ENCODE measurements at places on chromosomes 5 and 9.

- no peak for DNase-seq
Observed at GRCh38 chr9:87685871-87686519, 39.9 kb upstream of the CTSL start.

DNA sequence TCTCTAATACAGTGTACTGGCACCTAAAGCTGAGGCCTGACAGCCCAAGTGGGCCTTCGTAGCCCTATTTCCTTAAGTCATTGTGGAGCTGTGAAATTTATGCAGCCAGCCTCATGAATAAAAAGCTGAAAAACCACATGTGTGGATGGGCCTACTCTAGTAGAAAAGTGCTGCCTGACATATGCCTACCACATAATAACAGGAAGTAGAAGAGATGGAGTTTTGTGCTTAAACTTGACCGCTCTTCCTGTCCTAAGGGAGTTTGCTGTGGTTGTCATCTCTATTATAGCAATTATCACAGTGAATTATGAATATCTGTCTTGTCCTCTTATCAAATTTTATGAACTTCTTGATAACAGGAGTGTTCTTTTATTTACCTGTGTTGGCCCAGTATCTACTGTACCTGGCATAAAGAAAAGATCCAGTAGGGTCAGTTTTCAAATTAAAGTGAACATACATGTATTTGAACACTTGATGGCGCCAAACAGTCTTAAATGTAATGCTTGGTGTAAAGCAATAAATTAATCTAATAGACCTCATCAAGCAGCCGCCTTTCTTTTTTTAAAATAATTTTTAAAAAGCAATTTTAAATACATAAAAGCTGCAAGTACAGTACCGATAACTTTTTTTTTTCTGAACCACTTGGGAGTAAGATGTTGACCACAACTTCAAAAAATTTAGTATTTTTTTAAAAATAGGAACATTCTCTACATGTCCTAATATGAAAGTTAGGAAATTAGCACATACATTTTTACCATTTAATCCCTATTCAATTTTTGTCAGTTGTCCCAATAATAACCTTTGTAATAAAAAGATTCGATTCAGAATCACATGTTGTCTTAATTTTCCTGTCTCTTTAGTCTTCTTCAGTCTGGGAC lies 51.0 kb downstream of the FKTN start:
- DNase-seq: peak; percentile 1

- DNase-seq: peak; percentile 57
Observed at GRCh38 chr5:76818844-76819831, at the start of gene F2RL1. Gene F2RL1 (plus strand): TSS chr5:76819030. CDS start chr5:76819183, 153 bp downstream.

GRCh38 chr9:133505186-133505830 lies 19.5 kb downstream of the MYMK start:
- DNase-seq: no peak

DNA sequence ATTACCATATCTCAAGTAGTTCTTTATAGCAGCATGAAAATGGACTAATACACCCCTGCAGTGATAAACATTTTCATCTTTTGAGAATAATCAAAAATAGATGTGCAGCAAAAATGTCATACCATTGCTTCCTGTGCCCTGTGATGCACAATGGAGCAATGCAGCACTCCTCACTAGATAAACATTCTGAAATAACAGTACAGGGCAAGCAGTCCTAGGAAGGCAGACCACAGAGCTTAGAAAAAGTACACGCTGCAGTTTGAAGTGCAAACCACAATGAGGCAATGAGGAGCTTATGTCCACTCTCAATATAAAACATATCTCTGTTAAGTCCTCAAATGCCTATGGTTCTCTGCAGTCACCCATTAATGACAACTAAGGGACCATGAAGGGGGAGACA lies 367.6 kb downstream of the PDE4D start:
- no peak for DNase-seq

DNA sequence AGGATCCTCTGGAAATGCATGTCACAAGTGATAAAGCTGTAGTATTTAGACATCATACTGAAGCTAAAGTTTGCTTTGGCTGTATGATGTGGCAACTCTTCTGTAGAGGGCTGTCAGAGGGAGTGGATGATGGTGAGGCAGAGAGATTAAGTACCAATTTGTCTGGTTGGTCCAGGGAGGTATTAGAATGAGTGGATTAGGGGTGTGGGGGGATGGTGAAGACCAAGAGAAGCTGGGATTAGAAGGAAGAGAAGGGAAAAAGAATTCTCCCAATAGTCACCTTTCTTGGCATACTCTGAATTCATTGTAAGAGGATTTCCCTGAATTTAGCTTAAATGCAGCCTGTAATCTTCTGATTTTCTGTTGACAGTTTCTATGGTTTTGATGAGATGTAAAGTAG lies 3.6 kb downstream of the PCDHAC2 start:
- no peak for DNase-seq

GRCh38 chr5:149237662-149238061 lies 34.0 kb upstream of the AFAP1L1 start:
- DNase-seq: no peak

- no peak for DNase-seq
Observed at GRCh38 chr5:169724303-169725087, 87.4 kb downstream of the DOCK2 start.

GRCh38 chr5:110054240-110054639 lies 364.5 kb downstream of the MAN2A1 start:
- peak; percentile 44 for DNase-seq

DNA sequence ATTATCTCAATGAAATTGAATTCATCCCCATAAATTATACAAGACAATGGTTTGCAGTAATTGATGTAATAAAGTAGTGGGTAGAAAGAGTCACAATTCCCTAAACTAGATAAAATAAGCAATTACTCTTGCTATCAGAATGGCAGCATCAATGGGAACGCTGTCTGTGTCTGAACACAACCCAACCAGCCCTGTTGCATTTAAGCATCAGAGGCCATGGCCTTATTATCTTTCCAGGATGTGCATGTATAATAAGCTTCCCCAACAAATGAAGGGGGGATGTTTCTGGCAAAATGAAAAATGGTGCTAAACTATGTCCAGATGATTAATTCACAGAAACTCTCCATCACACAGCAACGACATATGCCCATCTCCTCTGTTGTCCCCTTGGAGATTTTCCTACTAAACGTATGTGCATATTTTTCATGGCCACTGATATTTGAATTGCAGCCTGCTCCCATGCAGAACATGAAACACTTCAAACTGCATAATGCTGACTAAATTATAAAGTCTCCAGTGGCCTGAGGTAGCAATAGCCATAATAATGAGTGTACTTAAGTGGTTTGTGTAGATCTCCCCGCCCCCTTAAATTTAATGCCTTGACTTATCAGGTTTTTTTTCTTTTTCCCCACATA lies 306.9 kb upstream of the ADAMTS16 start:
- DNase-seq: no peak

DNA sequence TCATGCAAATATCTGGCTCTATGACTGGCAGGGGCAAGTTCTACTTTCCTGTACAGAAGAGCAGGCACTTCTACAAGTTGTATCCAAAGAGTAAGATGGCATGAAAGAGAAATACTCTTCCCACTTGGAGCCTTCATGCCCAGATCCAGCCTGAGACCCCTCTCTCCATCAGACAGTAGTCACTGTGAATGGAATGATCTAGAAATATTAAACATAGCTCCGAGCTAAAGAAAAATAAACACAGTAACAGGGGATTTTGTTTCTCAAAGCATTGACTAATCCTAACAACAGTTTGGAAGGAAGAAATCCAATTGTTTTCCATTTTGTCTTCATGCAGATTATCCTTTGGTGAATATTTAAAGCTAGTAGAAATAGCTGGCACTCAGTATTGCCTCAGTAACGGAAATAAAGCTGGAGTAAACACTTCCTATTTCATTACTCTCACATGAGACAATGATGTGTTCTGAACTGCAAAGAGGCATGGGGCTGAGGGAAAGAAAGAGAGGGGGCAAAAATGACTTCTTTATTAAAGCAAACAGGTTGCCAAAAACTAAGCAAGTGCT lies 100.0 kb downstream of the SEMA5A start:
- DNase-seq: no peak

DNA sequence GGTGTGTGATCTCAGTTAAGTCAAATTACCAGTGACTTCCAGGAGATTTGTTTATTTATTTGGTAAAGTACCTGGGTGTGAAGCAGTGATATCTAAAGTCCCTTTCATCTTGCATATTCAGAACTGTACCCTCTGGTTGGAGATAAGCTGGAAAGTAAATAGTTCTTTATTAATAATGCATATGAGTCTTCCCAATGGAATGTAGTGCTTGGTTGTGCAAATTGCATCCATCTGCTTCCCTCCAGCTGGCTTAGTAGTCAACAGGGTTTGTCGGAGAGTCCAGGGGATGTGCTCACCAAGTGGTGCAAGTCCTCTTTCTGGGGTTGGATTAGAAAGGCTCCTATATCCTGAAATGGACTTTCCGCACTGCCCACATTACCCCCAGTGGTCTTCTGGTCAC lies 42.0 kb downstream of the TRPM3 start:
- DNase-seq: no peak

- DNase-seq: no peak
Observed at GRCh38 chr5:77102549-77102948, 15.5 kb upstream of the ZBED3 start.

DNA sequence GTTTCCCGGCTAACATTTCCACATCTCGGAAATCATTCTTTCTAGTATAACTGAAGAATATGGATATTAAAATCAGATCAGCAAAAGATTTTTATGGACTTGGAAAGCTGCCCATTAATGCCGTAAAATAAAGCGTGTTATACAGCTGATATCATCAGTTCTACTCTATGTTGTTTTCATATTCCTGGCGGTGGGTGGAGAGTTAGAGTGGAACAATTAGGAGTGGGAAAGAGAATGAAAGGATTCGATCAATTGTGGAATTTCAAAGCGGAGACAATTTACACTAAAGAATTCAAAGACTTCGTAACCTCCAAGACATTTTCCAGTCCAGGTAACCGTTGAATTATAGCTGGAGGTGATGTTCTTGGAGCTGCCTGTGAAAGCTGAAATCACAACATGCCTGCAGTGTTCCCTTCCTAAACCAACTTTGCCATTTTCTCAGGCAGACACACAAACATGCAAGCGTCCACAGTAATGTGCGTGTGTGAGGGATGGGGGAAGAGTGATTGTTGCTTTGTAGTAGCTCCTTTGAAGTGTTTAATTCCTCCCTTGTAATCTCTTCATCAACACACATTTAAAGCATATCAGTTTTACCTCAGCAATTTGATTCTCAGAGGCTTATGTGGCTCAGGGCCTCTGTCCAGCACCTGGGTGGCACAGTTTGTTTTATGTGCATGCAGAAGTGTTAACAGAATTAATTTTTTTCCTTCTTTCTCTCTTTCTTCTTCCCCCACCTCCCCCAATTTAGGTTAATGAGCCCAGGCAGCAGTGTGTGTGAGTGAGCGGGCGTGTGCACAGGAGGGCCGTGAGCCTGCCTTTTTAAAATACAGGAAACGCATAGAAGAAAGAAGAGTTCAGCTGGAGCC lies 544.1 kb downstream of the RAB3C start:
- DNase-seq: no peak

DNA sequence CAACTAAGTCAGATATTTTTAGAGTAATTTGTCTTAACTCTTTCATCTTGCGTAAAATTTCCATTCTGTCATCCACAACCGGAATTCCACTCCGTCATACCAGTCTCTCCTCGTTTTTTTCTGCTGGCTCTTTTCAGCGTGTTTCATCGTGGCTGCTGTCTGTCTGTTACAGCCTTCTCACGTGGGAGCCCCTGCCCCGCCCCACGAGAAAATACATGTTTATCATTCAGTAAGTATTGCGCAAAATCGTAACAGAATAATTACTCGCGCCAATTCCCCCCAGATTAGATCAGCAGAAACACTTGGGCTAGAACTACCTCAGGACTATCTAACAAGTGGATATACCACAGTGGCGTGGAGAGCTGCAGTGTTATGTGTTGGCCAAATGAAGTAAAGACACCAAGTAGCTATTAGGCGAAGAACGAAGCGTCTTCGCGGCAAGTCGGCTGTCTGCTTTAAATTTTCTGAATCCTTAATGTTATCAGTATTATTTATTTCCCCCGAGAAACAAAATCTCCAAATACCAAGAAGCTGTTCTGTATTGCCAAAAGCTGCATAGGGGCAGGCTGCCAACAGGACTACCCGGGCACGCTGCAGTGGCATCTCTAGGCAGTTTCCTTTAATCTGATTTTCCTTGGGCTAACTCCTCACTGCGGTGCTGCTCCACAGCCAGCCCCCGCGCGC lies 566 bp upstream of the FOCAD start:
- peak; percentile 21 for DNase-seq

DNA sequence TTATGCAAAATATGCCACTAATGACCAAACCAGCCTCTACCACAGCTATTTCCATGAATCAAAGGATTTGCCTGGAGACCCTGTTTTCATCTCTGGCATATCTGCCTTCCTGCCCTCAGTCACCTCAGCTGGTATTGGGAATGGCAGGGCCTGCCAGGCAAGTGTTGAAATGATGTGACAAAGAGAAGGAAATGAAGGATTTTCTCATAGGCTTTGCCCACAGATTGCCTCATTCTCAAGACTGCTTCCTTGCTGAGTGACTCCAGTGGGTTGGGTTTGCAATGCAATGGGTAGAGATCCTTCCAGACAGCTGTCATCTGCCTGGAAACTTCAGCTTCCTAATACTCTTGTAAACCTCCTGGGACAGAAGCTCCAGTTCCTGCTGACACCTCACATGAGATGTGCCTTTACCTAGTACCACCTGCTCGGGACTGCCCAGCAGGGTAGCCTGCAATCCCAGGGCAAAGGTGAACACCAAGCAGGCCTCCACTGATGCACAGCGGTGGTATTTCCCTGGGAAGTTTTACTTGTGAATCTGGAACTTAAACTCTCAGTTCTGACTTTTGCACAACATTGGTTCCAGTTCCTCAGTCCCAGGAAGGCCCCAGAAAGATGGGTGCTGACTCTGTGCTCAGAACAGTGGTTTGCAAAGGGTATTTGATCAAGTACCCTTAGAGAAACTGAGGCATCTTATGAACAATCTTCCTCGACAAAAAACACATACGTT lies 64.8 kb upstream of the SLC1A1 start:
- DNase-seq: no peak

DNA sequence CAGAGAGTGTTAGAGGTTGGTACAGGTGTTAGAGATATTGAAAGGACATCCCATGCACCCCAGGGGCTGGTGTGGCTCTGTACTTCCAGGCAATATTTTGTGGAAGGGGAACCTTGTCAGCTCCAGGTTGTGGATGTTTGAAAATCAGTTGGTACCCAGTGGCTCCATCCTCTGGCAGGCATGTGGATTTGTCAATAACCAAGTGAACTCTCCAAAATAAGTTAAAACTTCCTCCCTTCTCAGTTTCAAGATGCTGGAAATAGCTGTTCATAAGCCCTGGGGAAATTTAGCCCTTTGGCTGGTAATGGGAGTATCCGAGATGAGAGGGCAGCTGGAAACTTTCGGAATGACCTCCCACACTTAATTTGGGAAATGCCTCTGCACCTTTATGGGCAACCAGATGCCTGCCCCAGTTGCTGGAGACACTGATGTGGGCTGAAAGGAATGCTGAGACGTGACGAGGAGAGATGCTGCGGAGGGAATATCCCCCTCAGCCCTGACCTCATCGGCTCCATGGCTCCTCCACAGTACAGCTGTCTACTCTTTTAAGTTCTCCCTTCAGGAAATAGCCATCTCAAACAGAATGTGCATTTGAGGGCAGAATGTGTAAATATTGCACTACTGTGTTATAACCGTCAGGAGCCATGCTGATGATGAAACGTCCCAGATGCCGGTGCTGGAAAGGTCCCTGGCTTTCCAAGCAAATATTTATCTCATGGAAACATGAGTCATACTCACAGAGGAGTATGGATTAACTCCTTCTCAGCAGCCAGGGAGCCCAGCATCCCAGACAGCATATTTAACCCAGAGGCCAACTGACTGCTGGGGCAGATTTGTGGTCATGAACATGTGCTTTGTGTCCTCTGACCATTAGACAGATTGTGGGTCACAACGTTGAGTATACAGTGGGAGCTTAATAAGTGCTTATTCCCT lies 29.5 kb downstream of the TGFBI start:
- no peak for DNase-seq

GRCh38 chr9:113503613-113504211 lies 40.2 kb downstream of the RGS3 start:
- no peak for DNase-seq
